ENCODE measurements at places on chromosomes 6 and 20. TPM values are rescaled to one million over a fixed set of nuclear protein-coding genes. Genes with fewer than 3 reads are reported as not detected.

DNA sequence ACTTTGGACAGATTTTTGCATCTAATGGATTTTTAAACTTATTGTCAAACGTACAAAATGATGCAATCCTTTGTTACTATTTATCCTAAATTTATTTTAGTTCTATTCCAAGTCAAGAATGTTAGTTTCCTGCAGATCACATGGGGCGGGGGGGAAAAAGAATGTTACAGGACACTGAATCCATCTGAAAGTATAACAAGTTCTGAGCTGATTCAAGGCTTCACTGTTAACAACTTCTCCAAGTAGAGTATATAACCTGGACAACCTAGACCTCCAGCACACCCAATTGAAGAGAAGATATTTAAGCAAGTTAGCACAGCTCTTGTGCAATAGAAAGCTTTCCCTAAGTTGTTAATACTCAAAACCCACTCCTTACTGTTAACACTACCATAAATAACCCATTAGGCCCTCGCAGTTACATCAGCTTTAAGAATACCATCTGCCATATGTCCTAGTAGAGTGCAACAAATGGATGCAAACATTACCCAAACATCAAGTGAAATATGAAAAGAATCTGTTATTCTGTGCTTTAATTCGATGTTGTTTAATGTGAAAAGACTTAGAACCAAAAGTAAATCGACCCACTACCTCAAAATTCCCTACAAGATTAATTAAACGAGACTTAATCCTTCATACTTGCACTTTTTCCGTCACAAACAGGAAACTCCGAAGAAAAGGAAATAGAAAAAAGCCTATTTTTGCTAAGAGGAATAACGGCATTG is 1.3 kb downstream of the SEC63 start:
- H3K36me3 ChIP-seq: no peaks in the 10 kb centered on the region
- DNase-seq: no peak
- peak overlapping the region; percentile 67 for H3K27ac ChIP-seq
- H3K27me3 ChIP-seq: no peaks in the 10 kb centered on the region
- peaks cover 9% of the 10 kb centered on the region for H3K4me1 ChIP-seq

DNA sequence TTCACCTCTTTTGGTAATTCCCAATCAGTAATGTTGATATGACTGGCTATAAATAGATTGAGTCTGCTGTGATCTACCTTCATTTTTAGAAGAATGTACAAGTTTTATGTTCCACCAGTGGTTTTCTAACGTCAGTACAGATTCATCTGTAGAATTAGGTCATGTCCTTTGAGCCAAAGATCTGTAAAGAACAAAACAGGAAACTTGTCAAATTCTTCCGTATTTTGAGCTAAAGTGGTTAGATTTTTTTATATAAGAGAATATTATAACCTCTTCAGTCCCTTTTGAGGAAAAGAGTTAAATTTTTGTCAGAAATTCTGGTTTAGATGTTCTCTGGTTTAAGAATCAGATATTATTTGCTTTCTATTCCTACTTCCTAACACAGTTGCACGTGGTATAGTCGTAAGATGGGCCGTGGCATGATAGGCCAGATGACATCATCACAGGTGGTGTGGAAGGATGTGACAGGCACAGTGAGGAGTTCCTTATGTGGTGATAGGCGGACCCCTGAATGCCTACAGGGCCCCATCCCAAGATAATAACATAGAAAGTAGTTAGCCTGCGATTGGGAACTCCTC is 62.3 kb downstream of the SNX9 start:
- no peak overlapping the region for H3K4me3 ChIP-seq
- DNase-seq: no peak
- H3K4me1 ChIP-seq: no peaks in the 10 kb centered on the region
- no peak overlapping the region for H3K27ac ChIP-seq
- no peaks in the 10 kb centered on the region for H3K27me3 ChIP-seq

Gene RAB44
- total RNA-seq: 0.05 TPM

- no peak overlapping the region for H3K27ac ChIP-seq
- H3K36me3 ChIP-seq: no peaks in the 10 kb centered on the region
- no peaks in the 10 kb centered on the region for H3K27me3 ChIP-seq
- peaks cover 23% of the 10 kb centered on the region for H3K4me1 ChIP-seq
- DNase-seq: no peak
These were observed 140.1 kb downstream of the CEBPB start for GRCh38 chr20:50330504-50331313.

GRCh38 chr6:5490501-5491069 is 229.3 kb downstream of the FARS2 start:
- no peaks in the 10 kb centered on the region for H3K4me1 ChIP-seq
- H3K27ac ChIP-seq: no peak overlapping the region
- no peak for DNase-seq

DNA sequence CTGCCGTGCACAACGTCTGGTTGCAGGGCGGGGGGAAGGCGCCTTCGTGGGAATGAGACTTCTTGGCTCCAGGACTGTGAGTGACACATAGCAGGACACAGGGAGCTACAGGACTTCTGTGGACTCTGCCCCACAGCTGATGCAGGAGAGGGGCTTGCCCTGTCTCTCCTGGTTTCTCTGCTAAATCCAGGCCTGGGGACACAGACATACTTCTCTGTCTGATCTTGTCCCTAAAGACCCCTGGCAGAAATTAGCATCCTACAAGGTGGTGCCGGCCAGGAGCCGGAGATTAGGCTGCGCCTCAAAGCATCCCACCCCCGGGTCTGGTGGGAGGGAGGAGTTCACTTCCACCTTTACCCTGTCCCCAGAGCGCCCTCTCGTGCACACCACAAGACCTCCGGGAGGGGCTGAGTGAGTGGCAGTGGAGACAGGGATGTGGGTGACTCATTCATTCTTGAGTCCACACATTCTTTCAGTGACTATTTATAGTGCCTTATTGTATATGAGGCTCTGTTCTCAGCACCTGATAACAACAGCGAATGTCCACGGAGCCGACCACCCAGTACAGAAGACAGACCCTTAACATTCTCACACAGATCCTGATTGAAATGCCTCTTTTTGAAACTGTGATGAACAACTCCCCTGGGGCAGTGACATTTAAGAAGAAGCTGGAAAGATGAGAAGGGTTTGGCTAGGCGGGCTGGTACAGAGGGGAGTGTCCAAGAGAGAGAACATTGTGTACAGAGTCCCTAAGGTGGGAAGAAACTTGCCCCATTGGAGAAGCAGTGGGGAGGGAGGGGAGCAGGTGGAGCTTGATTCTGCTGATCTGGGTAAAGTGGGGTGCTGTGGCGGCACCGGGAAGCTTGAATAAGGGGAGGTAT is 39.0 kb downstream of the GMPR start:
- H3K4me3 ChIP-seq: no peak overlapping the region
- H3K36me3 ChIP-seq: no peaks in the 10 kb centered on the region
- peak; percentile 83 for DNase-seq

GRCh38 chr20:9627219-9627618 is 112.8 kb downstream of the LAMP5 start:
- no peak overlapping the region for H3K4me3 ChIP-seq
- H3K27ac ChIP-seq: no peak overlapping the region
- H3K4me1 ChIP-seq: no peaks in the 10 kb centered on the region

All from HCT116 (cell line).